Muscle of leg (tissue), 16 donors: ENCODE measurements at places on chromosomes 5 and 9. TPM values are rescaled to one million over a fixed set of nuclear protein-coding genes. Genes with fewer than 3 reads are reported as not detected.

GRCh38 chr9:128372784-128373183 is 1.6 kb downstream of the URM1 start:
- H3K4me1 ChIP-seq: peaks cover 20% of the 10 kb centered on the region
- peaks cover 32% of the 10 kb centered on the region for H3K36me3 ChIP-seq
- no peak for DNase-seq
- H3K27ac ChIP-seq: no peak overlapping the region
- H3K27me3 ChIP-seq: no peaks in the 10 kb centered on the region

DNA sequence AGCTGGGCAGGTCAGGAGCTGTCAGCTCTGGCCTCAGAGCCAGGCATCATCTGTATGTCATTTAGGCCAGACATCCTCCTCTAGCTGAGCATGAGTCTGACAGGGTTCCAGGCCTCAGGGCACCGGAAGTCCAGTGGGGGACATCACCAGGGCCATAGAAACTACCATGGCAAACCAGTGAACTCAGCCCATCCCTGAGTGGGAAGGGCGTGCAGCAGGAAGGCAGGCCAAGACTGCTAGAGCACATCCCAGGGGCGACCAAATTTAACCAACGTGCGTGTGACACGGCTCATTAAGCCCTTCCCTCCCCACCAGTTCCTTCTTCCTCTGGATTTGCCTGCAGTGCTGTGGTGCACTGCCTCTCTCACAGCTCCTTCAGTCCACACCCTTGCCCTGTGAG is 75.9 kb downstream of the COL27A1 start:
- H3K27me3 ChIP-seq: no peaks in the 10 kb centered on the region
- H3K27ac ChIP-seq: peak overlapping the region; percentile 51
- no peak for DNase-seq
- no peak overlapping the region for H3K4me3 ChIP-seq

DNA sequence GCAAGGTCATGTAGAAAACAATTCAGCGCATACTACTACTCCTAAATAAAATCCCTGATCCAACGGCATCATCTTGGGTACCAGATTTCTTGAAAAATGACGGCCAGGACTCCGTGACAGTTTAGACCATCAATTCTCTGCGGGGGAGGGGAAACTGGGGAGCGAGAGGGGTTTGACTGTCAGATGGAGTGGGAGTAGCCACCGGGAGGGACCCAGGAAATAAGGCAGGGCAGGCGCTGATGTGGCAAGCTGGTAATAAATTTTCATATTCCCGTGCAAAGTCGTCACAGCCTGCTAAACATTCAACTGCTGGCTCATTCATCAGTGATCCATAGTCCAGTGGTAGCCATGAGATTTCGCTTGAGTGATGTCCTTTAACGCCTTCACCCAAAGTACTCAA is 457 bp upstream of the CDH18 start:
- H3K4me1 ChIP-seq: peaks cover 4% of the 10 kb centered on the region
- H3K27ac ChIP-seq: no peak overlapping the region
- peak overlapping the region; percentile 49 for H3K4me3 ChIP-seq

GRCh38 chr9:6502399-6502798 is 89.4 kb downstream of the UHRF2 start:
- H3K36me3 ChIP-seq: peaks cover 46% of the 10 kb centered on the region
- no peaks in the 10 kb centered on the region for H3K27me3 ChIP-seq
- H3K4me1 ChIP-seq: no peaks in the 10 kb centered on the region
- no peak overlapping the region for H3K4me3 ChIP-seq
- H3K27ac ChIP-seq: no peak overlapping the region

DNA sequence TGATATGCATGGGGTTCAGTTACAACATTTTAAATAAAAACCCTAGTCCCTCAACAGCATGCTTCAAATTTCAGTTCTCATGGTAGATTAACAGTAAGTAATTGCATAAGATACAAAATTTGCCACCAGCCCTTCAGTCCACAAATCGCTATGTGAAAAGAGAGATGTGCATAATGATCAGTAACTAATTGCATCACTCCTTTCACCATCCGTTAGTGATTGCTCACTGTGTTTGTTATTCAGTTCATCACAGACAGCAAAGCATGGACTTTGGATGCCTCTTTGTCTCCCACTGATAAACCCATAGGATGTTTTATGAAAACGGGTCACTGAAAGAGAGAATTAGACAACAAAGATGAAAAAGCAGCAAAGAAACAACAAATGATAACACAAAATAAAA is 103.2 kb downstream of the MCTP1 start:
- no peak overlapping the region for H3K27ac ChIP-seq
- H3K4me3 ChIP-seq: no peak overlapping the region
- DNase-seq: no peak
- H3K27me3 ChIP-seq: no peaks in the 10 kb centered on the region
- H3K4me1 ChIP-seq: no peaks in the 10 kb centered on the region

The BHMT gene
- total RNA-seq: 0.09 TPM

- no peak overlapping the region for H3K27ac ChIP-seq
- no peaks in the 10 kb centered on the region for H3K4me1 ChIP-seq
- no peak overlapping the region for H3K4me3 ChIP-seq
- no peak for DNase-seq
- no peaks in the 10 kb centered on the region for H3K36me3 ChIP-seq
- no peaks in the 10 kb centered on the region for H3K27me3 ChIP-seq
Observed at GRCh38 chr9:9992936-9993335, 619.9 kb downstream of the PTPRD start.

The PCDHA1 gene
- 0.04 TPM for total RNA-seq

The HTR1A gene
- not detected for total RNA-seq

DNA sequence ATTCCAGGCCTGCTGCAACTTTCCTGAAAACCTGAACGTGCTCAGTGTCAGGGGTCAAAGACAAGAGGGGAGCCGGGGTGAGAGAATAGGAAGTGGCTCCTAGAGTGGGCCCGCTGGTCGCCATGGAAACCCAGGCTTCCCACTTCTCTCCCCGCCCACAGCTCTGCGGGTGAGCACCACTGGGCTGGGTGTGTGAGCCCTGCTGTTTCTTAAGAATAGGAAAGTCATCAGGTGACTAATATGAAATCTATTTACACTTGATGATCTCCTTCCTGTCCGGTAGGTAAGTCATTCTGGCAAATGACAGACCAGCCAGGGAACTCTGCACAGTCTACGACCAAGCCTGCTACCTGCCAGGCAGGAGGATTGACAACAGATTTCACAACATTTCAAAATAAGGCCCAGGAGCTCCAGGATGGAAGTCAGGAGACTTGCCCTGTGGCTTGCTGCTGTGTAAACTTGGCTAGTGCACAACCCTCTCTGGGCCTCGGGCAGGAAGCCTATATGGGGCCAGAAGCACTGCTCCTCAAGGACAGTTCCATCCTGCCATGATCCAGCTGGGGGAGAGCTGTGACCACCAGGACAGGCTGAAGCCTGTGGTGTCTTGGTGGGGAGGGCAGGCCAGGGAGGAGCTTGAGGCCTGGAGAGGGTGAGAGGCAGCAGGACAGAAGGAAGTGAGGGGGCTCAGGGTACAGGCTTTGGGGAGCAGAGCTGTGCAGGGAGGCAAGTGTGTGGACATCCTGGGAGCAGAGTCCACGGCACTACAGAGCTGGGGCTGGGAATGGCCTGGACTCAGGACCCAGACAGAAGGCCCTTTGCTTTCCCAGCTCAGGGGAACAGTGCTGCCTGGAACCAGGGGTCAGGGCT is 60.6 kb downstream of the SHB start:
- H3K4me3 ChIP-seq: no peak overlapping the region
- no peak for DNase-seq
- peaks cover 26% of the 10 kb centered on the region for H3K4me1 ChIP-seq

The ZNF622 gene
- total RNA-seq: 23.1 TPM

DNA sequence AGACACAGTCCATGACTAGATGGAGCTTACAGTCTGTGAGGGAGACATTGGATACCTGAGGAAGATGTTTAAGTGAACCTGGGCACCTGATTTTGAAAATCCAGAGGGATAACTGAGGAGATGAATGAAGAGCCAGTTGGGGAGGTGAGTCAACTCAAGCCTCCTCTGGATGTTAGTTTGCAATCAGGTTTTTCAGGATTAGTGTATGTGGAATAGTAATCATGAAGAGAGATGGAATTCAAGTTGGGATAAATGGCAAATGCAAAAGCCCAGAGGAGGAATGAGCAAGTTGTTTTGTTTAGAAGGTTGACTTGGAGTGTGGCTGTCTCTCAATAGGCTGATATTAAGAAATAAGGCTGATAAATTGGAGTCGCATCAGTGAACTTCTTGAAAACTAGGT is 28.9 kb downstream of the PRDM6 start:
- H3K27ac ChIP-seq: no peak overlapping the region
- peaks cover 2% of the 10 kb centered on the region for H3K4me1 ChIP-seq
- no peak overlapping the region for H3K4me3 ChIP-seq
- DNase-seq: no peak
- H3K36me3 ChIP-seq: no peaks in the 10 kb centered on the region
- H3K27me3 ChIP-seq: peaks cover 3% of the 10 kb centered on the region

DNA sequence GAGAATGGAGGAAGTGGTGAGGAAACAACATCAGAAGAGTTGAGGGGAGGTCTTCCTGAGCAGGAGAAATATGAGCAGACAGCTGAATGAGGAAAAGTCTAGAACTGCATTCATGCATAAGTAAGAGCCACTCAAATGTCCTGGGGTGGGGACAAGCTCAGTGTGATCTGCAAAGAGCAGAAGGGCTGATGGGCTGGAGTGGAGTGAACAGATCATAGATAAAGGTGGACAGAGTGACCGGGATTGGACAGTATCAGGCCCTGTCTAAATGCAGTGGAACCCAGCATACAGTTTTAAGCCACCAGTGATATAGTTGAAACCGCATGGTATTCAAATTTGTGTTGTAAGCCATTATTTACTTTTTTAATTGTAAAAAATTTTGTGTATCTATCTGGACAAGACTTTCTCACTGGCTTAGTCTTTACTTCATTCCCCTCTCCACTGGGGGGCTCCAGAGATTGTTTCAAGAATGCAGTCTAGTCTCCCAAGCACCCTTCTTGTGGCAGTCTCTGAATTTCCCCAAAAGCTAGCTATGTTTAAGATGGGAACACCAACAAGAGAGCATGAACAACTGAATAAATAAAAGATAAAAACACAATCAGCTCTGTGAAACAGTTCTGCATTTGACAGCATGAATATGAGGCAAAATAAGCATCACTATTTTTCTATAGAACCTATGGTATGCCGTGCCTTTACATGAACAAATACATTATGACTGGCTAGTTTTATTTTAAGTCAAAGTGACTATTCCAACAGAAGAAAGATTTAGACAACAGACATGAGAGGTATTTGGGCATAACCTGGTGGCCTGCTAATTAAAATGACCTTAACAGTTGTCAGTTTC is 10.7 kb upstream of the STK32A start:
- H3K4me3 ChIP-seq: no peak overlapping the region
- H3K4me1 ChIP-seq: no peaks in the 10 kb centered on the region
- no peaks in the 10 kb centered on the region for H3K27me3 ChIP-seq
- no peaks in the 10 kb centered on the region for H3K36me3 ChIP-seq

DNA sequence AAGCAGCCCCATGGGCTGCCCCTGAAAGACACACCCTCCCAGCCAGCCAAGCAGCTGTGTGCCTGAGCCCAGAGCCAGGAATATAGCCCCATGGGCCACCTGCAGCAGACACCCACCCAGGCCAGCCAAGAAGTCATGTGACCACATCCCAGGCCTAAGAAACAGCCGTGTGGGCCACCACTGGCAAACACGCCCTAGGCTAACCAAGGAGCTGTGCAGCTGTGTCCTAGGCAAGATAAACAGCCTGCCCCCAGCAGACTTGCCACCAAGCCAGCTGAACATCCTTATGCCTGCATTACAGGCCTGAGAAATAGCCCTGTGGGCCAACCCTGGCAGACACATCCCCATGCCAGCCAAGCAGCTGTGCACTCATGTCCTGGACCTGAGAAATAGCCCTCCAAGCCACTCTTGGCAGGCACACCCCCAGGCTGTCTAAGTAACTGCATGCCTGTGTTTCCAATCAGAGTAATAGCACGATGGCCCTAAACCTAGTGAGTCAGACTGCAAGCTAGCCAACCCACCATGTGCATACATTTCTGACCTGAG is 143.0 kb downstream of the ADAMTS6 start:
- H3K36me3 ChIP-seq: no peaks in the 10 kb centered on the region
- no peak overlapping the region for H3K4me3 ChIP-seq
- no peak overlapping the region for H3K27ac ChIP-seq
- H3K4me1 ChIP-seq: no peaks in the 10 kb centered on the region
- DNase-seq: peak; percentile 16
- no peaks in the 10 kb centered on the region for H3K27me3 ChIP-seq
